ENCODE measurements at places on chromosomes 5 and 9. TPM values are rescaled to one million over a fixed set of nuclear protein-coding genes. Genes with fewer than 3 reads are reported as not detected.

Gene THBS4
- total RNA-seq, result 1.5 TPM

Gene PCDHGB5
- 12.4 TPM for total RNA-seq

Gene ELOVL7
- total RNA-seq, result 66.8 TPM

Gene C9
- 1.0 TPM for total RNA-seq

Gene F2RL1
- 48.9 TPM for total RNA-seq

Gene ZNF354C
- total RNA-seq, result 6.9 TPM

Gene AJM1
- 19.4 TPM for total RNA-seq

Gene USP20
- total RNA-seq, result 41.0 TPM

Gene GFPT2
- total RNA-seq, result 9.4 TPM

Gene CCDC152
- 2.3 TPM for total RNA-seq

Gene C7
- total RNA-seq, result 355 TPM

Gene GRAMD2B
- total RNA-seq, result 18.8 TPM

Gene CAMK2A
- total RNA-seq, result 5.0 TPM

Gene MYMK
- total RNA-seq, result not detected

Gene SHOC1
- total RNA-seq, result not detected

Gene KIF12
- 212 TPM for total RNA-seq

Gene FAM169A
- 6.0 TPM for total RNA-seq

Gene PCDHA9
- 0.29 TPM for total RNA-seq

Gene IFNA2
- not detected for total RNA-seq

Gene SHROOM1
- 96.1 TPM for total RNA-seq

Gene IL4
- not detected for total RNA-seq

Gene ADAMTS13
- total RNA-seq, result 7.1 TPM

Gene SCGB3A2
- total RNA-seq, result not detected

Gene SLC45A2
- total RNA-seq, result 0.66 TPM

Gene CTXN3
- not detected for total RNA-seq

Gene PAEP
- total RNA-seq, result not detected

Gene GRK6
- total RNA-seq, result 39.5 TPM

Gene SPINK1
- total RNA-seq, result 234 TPM

Gene GABRP
- total RNA-seq, result 44.3 TPM

Measured in mucosa of gallbladder (tissue), 1 donor.